ENCODE measurements at places on chromosomes 5 and 9.

DNA sequence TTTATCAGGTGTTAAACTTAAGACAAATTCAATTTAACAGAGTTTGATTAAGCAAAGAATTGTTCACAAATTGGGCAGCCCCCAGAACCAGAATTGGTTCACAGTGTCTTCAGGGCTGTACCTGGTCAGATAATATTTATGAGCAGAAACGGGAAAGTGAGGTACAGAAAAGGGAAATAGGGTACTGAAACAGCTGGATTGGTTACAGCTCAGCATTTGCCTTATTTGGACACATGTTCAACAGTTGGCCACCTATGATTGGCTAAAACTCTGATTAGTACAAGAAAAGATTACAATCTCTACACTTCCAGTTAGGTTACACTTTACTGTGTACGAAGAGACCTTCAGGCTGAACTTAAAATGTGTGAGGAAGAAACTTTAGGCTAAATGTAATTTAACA lies 18.7 kb downstream of the LRRC70 start:
- DNase-seq, result no peak

DNA sequence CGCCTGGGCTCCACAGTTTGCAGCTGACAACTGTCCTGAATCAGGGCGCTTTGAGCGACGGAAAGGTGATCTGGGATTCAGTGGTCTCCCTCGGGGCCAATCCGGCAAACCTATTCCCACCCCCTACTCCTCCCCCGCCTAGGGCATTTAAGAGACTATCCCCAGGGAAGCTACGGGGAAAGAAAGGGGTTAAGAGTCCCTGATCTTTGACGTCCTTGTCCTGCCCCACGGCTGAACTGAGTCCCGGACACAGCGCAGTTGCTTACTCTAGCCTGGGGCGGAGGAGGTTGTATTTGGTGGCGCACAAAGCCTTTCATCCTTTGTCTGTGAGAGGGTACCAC lies 3.4 kb downstream of the RORB start:
- DNase-seq, result no peak

DNA sequence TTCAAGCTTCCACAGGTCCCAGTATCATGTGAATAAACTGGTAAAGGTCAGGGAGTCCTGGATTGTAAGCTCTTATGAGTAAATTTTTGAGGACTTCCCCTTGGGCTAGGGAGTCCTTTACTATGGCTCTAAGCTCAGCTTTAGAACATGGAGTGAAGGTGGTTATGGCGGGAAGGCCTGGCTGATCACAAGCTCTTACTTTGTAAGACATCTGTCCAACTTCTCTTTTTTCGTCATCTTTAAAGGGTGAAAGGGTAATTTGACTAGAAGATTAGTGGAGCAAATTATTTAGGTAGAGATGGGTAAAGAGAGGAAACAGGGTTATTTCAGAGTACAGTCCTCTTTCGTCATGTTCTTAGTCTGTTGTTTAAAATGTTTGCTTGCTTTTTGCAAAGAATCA lies 155.4 kb downstream of the AOPEP start:
- no peak for DNase-seq

DNA sequence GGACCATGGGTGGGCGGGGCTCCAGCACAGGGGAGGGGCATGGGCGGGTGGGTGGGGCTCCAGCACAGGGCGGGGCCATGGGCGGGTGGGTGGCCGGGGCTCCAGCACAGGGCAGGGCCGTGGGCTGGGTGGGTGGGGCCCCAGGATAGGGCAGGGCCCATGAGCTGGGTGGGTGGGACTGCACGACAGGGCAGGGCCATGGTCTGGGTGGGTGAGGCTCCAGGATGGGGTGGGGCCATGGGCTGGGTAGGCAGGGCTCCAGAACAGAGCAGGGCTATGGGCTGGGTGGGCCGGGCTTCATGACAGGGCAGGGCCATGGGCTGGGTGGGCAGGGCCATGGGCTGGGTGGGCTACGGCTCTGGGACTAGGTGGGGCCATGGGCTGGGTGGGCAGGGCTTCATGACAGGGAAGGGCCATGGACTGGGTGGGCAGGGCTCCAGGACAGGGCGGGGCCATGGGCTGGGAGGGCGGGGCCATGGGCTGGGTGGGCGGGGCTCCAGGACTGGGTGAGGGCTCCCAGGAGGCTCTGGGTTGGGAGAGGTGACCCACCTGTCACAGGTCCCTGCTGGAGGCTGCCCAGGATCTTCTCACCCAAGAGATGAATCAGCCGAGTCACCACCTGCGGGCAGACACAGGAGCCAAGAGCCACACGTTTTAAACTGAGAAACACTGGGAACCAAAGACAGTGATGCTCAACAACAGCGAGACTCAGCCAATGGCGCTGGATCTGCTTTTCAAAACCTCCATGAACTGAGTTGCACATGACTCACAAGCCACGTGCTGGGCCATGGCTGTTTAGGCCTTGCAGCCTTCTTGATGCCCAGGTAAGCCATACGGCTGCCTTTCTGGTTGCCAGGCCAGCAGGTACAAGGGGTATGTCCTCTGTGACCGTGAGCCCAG lies 33.6 kb upstream of the NSMF start:
- no peak for DNase-seq

GRCh38 chr9:85431339-85432102 lies 310.2 kb downstream of the AGTPBP1 start:
- DNase-seq, result no peak

DNA sequence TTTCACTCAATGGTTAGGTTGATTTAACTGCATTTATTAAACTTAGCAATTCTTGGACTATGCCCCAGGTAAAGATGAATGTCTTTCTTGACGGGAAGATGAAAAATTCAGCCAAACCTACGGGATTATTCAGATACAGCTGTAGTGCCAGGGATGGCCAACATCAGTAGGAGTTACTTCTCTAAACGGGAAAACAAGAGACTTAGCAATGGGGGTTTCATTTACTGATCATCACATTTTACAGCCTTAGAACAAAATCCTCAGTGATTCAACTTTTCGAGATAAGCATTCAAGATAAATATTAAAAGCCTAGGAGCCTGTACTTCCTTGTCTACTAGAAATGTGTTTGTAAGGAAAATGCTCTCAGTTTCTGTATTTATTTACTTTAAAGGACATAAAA lies 46.1 kb downstream of the S1PR3 start:
- no peak for DNase-seq

GRCh38 chr9:78397454-78397853 lies 100.5 kb downstream of the PSAT1 start:
- DNase-seq, result no peak

GRCh38 chr9:68496356-68496755 lies 44.3 kb downstream of the TMEM252 start:
- no peak for DNase-seq

DNA sequence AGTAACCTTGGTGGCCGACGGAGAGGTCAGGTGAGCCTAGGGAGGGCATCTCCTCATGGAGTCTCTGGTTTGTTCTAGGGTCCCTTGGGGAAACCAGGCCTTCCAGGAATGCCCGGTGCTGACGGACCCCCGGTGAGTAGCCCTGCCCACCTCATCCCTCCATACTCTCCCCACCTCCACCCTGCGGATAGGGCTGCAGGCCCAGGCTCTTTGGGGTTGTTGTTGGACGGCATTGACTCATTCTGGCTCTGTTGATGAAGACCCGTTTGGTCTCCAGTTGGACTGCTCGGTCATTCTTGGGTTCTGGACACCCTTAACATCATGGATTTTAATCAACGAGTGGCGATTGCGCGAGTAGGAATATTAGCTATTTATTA lies 112.3 kb upstream of the FCN2 start:
- no peak for DNase-seq

DNA sequence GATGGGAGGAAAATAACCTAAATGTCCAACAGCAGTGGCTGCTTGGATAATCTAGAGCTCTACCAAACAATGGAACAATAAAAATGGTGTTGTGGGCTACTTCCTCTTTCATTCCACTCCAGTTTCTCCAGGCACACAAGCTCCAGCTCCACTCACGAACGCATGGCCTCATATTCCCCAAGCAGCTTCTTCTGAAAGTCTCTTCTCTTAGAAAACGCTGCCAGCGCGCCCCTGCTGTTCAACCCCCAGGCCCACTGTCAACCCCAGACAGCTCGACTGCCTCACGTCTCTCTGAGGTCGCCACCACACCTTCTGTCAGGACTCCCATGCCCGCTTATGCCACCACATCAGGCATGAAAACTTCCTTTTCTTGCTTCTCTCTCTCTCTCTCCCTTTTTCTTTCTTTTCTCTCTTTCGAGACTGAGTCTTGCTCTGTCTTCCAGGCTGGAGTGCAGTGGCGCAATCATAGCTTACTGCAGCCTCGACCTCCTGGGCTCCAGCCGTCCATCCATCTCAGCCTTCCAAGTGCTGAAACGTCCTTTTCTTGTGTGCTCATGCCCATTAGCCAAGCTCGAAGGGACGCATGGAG lies 16.2 kb downstream of the OR2V2 start:
- no peak for DNase-seq

DNA sequence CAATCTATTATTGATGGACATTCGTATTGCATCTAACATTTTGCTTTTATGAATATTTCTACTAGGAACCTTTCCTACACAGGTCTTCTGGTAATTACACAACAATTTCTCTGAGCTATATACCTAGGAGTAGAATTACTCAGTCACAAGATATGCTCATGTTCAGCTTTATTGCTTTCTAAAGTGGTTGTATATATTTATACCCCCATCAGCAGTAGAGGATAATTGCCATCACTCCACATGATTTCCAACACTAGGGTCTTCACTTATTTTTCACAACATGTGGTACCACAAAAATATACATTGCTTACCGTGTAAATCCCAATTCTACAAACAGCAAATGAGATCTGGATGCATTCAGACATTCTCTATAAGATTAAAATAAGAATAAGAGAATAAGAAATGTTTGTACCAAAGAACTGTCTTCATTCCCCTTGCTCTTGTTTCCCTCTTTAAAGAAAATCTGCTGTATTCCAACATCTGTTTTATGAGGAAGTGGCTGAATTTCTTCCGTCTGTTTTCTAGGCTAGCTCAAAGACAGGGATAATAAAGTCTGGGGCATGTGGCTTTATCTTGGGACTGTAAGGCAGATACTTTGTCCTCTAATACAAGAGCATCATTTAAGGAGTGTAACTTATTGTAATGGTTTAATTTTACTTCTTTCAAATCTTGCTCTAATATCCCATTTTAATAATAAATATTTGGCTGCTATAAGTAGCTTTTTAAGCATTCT lies 28.2 kb downstream of the ARL15 start:
- no peak for DNase-seq

- DNase-seq, result no peak
These were observed 447.0 kb downstream of the KIF4B start for GRCh38 chr5:155460501-155460931.

DNA sequence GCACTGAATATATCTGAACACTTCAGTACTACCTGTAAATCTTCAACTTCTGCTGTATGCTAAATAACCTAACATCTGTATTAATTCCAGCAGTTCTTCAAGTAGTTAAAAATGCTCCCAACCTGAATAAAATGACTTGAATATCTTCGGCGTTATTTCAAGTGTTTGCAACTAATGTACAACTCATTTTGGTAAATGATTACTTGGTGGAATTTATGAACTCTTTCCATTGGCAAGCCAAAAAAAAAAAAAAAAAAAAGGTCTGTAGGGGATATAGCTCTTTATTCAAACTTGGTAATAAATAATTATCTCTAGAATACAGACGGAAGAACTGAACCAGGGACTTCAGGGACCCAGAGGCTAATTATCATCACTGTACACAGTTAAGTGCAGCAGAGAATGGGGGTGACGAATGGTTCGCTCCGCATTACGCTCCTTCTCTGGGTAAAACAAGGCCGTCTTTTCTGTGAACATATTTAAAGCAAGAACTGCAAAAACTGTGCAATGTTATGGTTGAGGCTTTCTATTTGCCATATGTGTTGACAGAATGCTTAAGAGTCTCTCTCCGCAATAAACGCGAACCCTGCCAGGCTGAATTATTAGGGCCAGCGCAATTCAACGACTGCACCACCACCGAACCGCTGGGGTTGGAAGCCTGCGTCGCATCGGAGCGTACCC lies 1.9 kb upstream of the ERBIN start:
- DNase-seq, result no peak

DNA sequence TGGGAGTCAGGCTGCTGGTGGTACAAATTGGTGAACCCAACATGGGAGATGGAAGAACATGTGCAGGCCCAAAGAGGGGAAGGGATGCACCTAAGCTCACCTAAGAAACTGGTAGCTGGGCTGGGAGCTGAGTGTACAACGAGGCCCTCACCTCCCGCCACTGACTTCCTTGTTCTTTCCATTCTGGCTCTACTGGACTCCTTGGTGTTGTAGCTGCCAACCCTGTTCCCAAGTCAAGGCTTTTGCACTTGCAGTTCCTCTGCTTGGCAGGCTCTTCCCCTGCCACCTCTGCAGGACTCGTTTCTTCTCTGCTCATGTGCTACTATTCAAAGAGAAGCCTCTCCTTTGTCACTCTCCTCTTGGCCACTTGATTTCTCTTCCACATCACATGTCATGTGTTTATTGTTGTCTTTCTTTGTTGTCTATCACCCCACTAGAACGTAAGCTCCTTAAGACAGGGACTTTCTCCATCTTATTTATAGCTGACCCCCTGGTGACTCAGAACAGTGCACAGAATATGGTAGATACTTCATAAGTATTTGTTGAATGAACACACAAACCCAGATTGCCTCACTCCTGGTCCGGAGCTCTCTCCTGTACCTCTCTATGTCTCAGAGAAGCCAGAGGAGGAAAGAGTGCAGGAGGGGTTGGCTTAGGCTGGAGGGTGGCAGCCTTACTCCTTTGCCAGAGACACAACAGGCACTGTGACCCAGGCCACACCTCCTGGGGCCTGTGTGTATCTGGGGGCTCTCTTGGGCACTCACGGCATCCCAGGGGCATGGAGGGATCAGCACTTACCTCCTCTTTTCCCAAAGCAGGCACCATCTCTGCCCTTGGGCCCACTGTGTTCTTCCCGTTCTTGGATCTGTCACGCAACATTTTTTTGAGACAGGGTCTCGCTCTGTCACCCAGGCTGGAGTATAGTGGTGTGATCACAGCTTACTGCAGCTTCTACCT lies 5.2 kb upstream of the SPINK4 start:
- no peak for DNase-seq

GRCh38 chr5:124234770-124235562 lies 511.5 kb downstream of the ZNF608 start:
- no peak for DNase-seq

DNA sequence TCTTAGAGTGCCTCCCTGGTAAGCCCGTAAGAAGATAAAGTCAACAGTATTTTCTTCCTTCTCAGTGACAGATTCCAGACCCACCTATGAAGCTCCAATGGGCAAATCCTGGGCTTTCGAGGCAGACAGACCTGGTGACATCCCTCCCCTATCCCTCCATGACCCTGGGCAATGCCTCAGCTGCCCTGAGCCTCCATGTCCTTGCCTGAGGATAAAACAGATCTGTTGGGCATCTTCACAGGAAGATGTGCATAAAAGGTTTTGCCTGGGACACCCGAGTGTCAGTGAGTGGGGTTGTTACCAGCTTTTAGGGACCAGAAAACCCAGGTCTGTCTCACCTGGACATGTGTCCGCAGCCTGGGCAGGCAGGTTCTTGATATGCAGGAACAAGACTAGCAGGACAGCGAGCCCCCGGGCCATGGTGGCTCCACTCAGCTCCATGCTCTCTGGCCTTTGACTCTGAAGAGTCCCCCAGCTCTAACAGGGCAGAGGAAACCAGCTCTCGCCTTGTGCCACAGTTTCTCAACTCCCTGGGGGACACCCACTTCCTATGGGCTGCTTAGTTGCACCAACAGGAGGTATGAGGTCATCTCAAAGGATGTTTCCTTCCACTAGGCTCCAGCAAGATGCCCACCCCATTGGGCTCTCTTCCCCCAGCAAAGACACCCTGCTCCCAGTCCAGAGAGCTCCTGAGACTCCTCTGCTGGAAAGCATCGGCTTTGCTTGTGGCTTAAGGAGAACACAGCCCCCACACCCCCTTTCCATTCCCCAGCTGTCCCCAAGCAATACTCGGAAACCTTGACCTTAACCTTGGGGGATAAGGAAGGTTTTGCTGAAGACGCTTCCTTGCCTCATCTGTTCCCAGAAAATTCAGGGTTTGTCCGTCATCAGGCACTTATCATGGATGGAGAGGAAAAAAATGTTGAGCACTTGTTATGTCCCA lies at the start of gene FCN1:
Gene FCN1 (minus strand): TSS at position 482 of the 943 bp plus-strand sequence. CDS start 41 bp downstream, at position 441.
- DNase-seq, result no peak

Data from NCI-H2081 treated with DMSO at 0.1 percent for 48 hours (cell line).